ENCODE measurements at places on chromosomes 12 and 14.

DNA sequence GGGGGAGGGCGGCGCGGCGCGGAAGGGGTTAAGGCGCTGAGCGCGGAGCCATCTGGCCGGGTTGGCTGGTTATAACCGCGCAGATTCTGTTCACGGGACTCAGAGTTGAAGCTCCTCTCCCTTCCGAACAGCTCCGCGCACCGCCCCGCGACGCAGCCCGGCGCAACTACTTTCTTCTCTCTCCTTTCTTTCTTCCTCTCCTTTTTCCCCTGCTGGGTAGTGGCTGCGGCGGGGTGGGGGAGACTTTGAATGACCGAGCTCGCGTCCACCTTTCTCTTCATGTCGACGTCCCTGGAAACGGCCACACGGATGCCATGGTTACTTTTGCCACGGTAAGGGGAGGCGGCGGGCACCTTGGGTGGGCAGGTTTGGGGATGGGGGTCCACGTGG lies at the start of gene NTF3:
Gene NTF3, plus strand, starts transcription at position 98 of the 390 bp plus-strand sequence. Its CDS starts 217 bp downstream, at position 315.
- no peak for DNase-seq

GRCh38 chr12:64652346-64652745 lies 42.1 kb downstream of the RASSF3 start:
- DNase-seq, result no peak

GRCh38 chr12:116592731-116593130 lies 33.5 kb downstream of the MAP1LC3B2 start:
- peak; percentile 57 for DNase-seq

GRCh38 chr12:128916425-128916824 lies 63.1 kb downstream of the GLT1D1 start:
- DNase-seq, result no peak

DNA sequence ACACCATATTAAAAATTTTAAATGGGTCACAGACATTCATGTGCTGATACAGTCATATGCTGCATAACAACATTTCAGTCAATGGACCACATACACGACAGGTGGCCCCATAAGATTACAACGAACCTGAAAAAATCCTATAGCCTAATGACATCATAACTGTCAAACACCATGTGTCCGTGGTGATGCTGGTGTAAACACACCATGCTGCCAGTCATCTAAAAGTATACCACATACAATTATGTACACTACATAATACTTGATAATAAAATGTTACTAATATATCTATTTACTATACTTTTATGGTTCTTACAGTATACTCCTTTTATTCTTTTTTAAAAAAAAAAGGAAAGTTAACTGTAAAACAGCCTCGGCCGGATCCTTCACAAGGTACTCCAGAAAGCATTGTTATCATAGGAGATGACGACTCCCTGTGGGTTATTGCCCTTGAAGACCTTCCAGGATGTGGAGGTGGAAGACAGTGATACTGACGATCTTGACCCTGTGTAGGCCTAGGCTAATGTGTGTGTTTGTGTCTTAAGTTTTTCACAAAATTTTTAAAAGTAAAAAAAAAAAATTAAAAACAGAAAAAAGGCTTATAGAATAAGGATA lies 5.0 kb upstream of the TDG start:
- no peak for DNase-seq

- DNase-seq, result no peak
Observed at GRCh38 chr12:47740606-47741339, 15.5 kb upstream of the ENDOU start.

- no peak for DNase-seq
Observed at GRCh38 chr12:114864837-114865551, 181.0 kb upstream of the TBX3 start.

DNA sequence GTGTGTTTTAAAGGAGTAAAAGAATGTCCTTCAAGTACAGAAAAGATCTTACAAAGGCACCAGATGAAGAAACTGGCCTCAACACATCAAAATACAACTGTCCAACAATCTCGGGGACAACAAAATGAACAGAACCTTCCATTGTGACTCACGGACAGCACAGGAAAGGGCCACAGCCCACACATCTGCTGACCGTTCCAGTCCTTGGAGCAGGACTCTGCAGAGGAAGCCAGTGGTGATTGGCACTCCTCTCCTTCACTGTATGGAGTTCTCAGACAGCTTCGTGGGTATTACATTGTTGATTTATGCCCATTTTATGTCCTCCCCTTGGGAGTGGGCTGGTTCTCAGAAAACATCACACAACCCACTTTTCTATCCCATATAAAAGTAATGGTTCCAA lies 32.5 kb upstream of the TC2N start:
- no peak for DNase-seq

DNA sequence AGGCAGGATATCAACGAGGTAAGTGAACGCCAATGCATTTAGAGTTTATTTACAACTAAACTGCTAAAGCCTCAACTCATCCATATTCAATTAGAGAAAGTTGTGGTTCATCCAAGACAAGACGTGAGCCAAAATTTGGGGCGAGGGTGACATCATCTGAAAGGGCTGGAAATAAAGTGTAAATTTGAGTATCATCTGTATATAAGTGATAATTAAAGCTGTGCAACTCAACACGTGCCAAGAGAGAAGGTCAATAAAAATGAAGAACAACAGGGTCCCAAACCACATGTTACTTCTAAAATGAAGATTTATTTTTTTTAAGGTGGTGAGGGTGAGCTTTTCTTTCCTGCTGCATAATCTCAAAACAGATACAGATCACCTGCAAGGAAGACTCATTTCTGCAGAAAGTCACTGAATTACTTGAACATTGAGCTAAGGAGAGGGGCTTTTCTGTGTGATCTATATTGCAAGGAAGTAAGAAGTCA lies 203.6 kb downstream of the EFCAB11 start:
- no peak for DNase-seq

DNA sequence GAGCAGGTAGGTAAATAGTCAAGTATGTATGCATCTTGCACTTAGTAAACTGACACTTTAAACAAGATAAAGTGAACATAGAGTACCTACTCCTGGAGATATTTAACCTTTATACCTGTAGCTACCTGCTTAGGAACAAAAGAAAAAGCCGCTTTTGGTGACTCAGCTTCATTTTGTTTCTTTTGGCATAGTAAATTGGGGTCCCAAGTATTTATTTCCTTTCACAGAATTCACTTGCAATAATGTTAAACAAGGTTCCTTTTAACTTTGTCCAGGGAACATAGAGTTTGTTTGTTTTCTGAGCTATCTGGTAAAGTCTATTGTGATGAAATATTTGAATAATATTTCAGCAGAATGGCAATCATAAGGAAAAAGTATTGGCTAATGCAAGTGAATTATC lies 20.0 kb downstream of the SLCO1B3 start:
- DNase-seq, result no peak

- no peak for DNase-seq
Observed at GRCh38 chr12:4039931-4040330, 166.7 kb upstream of the PARP11 start.

DNA sequence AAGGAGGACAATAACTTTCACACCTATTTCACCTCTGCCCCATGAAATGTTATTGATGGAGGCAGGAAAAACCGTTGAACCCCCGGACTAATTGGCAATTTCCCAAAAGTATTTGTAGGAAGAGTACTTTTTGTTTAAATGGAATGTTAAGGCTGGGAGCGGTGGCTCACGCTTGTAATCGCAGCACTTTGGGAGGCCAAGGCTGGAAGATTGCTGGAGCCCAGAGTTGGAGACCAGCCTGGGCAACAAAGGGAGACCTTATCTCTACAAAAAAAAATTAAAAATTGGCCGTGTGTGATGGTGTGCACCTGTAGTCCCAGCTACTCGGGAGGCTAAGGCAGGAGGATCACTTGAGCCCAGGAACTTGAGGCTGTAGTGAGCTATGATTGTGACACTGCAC lies 26.0 kb upstream of the SPTLC2 start:
- no peak for DNase-seq

DNA sequence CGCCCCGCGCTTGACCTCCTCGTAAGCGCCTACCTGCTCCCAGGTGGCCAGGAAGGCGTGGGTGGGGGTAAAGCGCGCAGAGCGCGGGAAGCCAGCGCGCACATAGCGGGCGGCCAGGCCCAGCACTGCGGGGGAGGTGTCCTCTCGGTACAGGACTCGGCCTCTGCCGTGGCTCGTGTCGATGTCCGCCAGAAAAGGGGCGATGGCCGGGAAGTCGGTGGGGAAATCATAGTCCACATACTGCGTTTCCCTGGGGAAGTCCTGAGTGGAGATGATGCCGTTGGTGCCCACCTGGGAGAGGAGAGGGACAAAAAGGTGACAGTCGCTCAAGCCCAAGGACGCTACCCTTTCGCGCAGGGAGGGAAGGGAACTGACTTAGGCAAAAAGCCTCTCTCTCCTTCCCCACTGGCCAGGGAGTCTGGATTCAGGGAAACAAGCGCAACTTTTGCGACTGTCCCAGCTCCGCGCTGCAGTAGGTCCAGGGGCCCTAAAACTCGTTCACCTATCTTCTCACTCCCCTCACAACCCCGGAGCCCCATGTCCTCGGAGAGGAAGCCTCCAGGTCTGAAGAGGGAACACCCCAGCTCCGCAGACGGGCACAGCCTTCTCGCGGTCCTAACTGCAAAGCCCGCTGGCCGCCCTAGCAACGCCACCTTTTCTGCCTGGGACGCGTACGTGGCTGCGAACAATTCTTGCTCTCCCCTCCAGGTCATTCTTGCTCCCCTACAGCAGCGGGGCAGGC lies 815 bp downstream of the NID2 start:
- DNase-seq, result no peak

GRCh38 chr12:126198966-126199692 lies 1133.9 kb downstream of the AACS start:
- DNase-seq, result no peak

GRCh38 chr12:90028635-90029051 lies 320.0 kb upstream of the ATP2B1 start:
- DNase-seq, result no peak

GRCh38 chr12:127360580-127360979 lies 906.4 kb upstream of the TMEM132C start:
- no peak for DNase-seq

GRCh38 chr12:45613296-45613695 lies 116.2 kb upstream of the ARID2 start:
- no peak for DNase-seq

DNA sequence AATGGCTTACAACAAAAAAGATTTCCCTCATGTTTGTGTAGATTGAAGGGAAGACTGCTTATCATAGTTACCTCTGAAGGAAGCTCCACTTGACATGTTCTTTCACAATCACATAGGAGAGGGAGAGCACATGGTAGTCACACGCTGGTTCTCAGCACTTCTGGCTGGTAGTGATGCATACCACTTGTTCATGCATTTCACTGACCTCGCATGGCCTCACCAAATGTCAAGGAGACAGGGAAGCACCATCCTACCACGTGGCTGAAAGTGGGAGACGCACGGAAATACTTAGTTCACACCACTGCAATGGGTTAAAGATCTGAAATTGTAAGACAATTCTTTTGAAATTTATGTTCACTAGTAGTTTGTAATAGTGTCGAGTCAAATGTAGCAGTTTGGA lies 74.0 kb downstream of the PDE3A start:
- DNase-seq, result no peak

DNA sequence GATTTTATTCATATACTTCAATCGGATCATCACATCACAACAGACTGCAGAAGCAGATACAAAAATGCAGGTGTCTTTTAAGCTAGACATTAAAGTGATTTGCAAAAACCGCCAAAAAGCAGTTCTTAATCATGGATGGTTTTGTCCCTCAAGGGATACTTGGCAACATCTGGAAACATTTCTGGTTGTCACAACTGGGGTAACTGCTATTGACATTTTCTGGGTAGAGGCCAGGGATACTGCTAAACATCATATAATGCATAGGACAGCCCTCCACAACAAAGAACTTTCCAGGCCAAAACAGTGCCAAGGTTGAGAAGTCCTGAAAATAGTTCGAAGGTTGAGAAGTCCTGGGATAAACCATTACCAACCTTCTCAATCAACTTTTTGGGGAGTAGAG lies 101.8 kb upstream of the BBS10 start:
- DNase-seq, result no peak

GRCh38 chr14:90587918-90588317 lies 191.1 kb downstream of the CALM1 start:
- DNase-seq, result no peak

GRCh38 chr14:32259368-32260013 lies 56.4 kb upstream of the RNU6-8 start:
- DNase-seq, result no peak

DNA sequence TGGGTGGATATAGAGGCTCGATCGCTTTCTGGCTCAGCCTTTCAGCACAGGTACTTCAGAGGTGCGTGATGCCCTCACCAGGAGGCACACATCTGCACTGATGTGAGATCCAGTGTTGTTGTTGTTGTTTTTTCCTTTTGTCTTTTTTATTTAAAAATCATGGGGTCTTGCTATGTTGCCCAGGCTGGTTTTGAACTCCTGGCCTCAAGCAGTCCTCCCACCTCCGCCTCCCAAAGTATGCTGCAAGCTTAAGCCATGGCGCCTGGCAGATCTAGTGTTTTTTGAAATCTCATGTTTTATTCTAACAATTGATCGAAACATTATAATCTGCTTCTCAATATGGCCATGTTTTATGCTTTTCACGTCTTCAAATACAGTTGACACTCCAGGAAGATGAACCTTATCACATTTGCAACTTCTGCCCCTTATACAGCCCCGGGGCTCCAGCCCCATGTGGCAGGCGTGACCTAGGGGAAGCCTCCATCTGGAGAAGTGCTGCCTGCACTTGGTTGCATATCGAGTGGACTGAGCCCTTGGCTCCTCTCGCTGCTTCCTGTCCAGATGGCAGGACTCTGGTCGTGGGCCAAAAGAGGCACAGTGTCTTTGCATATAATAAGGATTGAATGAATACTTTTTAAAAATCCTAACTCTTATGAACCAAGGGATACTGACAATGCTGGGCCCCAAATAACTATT lies 71.7 kb downstream of the TRAF3 start:
- no peak for DNase-seq

GRCh38 chr14:92633724-92634123 lies 114.7 kb downstream of the LGMN start:
- no peak for DNase-seq

- no peak for DNase-seq
Observed at GRCh38 chr12:132689227-132689626, 1.8 kb downstream of the PXMP2 start.

- DNase-seq, result no peak
Observed at GRCh38 chr12:97938031-97938430, 475.4 kb downstream of the RMST start.

DNA sequence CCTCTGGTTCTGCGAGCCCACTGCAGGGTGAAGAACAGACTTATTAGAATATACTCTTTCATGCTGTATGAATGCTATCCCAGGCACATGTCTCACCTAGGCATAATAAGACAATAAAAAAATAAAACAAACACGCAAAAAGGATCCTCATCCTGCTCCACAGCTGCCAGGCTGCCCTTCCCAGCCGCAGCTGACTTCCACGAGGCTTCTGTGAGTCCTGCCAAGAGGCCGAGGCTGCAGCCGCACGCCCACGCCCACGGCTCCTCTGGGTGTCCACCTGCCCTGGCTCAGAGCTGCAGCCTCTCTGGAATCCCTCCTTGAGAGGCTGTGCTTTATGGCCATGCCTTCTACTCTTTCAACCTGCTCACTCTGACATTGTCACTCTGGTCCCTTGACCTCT lies 6.9 kb downstream of the SMIM41 start:
- no peak for DNase-seq

- DNase-seq, result peak; percentile 24
Observed at GRCh38 chr14:103629503-103630121, 601 bp downstream of the KLC1 start.

- DNase-seq, result no peak
Observed at GRCh38 chr14:34436118-34436905, 25.7 kb downstream of the SPTSSA start.

All from CD4-positive, alpha-beta T cell treated with Interleukin-15 for 1 hour (primary cell).